ENCODE measurements at places on chromosomes 1 and 21.

GRCh38 chr1:91404151-91405012 is at the start of gene HFM1:
HFM1 (minus strand) TSS chr1:91404837; CDS start chr1:91401082, 3,755 bp downstream.
- DNase-seq: peak; percentile 23

GRCh38 chr1:202540448-202540847 is 169.8 kb downstream of the SYT2 start:
- DNase-seq: no peak

DNA sequence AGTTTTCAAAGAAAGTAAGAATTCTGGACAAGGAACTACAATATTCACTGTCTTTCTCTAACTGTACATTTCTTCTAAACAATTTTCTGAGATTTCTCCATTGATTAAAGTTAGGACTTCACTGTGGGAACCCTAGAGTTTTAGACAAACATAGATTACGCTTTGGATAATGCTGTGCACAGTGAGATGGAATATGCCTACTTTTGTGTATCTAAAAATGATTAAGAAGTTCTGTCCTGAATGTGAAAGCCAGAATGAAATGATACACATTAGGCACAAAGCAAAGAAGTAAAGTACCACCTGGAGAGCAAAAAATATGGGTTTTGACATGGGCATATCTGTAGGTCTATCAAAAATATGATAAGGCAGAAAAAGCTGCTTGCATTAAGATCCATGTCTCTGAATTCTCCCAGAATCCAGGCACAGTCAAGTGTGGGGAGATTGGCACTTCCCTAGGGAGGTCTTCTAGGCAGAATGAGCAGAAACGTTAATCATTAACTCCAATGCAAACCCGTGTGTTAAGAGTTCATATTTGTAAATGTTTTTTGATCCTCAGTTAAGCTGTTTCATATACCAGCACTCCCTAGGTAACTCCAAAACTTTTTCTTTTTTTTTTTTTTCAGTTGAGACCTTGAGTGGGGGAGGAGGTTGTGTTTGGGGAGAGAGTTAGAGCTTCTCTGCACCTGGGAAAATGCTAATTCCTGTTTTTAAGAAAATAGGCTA is 467.1 kb downstream of the LMO4 start:
- no peak for DNase-seq

DNA sequence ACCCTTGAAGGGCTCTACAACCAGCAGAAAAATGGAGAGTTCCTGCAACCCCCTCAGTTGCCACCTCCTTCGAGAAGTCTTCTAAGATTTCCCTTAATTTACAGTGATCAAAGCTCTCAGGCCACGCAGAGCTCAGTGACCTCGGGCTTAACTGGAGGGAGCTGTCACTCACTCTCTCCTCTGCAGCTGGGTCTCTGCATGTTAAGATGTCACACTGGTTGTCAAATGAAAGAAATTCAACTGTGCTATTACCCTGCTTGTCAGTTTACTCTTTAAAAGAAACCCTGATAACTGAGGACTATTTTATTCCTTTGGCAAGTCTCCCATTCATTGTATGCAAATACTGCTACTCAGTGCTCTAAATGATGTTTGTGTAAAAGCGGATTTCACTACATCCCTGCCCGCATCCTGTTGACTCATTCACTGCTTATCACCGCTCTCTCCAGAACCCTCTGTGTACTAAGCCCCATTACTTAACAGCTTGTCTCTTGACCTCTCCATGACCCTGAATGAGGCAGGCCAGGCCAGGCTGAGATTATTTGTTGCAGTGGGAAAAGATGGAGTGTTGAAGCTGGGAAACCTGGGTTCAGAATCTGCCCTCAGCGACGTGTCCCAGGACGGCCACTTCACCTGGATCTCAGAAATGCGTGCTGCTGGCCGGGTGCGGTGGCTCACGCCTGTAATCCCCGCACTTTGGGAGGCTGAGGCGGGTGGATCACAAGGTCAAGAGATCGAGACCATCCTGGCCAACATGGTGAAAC is 13.7 kb downstream of the DHRS3 start:
- DNase-seq: peak; percentile 86

GRCh38 chr1:212098310-212098709 is 62.8 kb downstream of the DTL start:
- DNase-seq: no peak

DNA sequence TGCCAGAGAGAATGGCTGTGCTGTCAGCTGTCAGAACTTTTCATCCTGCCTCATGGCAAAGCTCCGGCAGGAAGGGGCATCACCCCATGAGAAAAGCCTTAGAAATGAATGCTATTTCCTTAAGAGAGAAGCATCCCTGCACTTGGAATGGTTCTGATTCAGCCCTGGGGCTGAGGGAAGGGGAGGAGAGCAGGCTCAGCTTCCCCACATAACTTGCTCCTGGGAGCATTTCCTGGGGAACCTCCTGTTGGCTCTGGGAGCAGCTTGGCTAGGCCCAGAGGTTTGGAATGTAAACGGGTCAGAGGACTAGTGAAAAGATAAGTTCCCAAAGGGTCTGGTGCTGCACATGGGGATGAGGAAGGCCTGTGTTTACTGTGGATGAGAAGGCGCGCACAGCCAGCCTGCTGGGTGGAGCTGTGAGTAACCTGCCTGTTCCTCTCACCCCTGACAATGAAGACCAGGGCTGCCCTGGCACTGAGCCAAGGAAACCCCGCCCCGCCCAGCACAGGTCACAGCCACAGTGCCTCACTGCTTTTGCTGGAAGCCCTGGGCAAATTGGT is 5.0 kb downstream of the PRELP start:
- peak; percentile 56 for DNase-seq

GRCh38 chr1:151267760-151268159 is 13.2 kb downstream of the PSMD4 start:
- no peak for DNase-seq

Measured in CD4-positive, alpha-beta T cell treated with Interleukin-4 for 4 hours (primary cell).